Subcutaneous preadipocyte (primary cell): ENCODE measurements at places on chromosomes 16 and 17. TPM values are rescaled to one million over a fixed set of nuclear protein-coding genes. Genes with fewer than 3 reads are reported as not detected.

Gene MYH11
- total RNA-seq: not detected in 2 replicates

Gene KATNIP
- total RNA-seq: 20.3 and 20.9 TPM in 2 replicates

Gene CENPX
- total RNA-seq: 43.0 and 46.9 TPM in 2 replicates

Gene CTRB2
- total RNA-seq: not detected in 2 replicates

Gene ZNF207
- total RNA-seq: 115 and 140 TPM in 2 replicates

Gene CARHSP1
- 147 and 157 TPM in 2 replicates for total RNA-seq

Gene ZNF423
- 2.3 and 2.9 TPM in 2 replicates for total RNA-seq

Gene FBXO31
- total RNA-seq: 34.5 and 35.6 TPM in 2 replicates

Gene KIF19
- not detected in 2 replicates for total RNA-seq

Gene MSLN
- total RNA-seq: not detected in 2 replicates

Gene NLK
- 9.6 and 13.9 TPM in 2 replicates for total RNA-seq

Gene ABCC3
- total RNA-seq: 40.8 and 43.0 TPM in 2 replicates

Gene CHRNE
- total RNA-seq: 0.37 TPM in 1 of 2 replicates, not detected in the other

Gene MYH1
- total RNA-seq: not detected in 2 replicates

Gene ARHGAP44
- 2.0 and 2.9 TPM in 2 replicates for total RNA-seq

Gene SLC6A2
- total RNA-seq: not detected in 2 replicates

Gene STXBP4
- total RNA-seq: 13.5 and 16.5 TPM in 2 replicates

Gene HS3ST6
- total RNA-seq: not detected in 2 replicates

Gene KRT24
- not detected in 2 replicates for total RNA-seq

Gene TBX21
- 2.6 and 3.7 TPM in 2 replicates for total RNA-seq

Gene GAS2L2
- not detected in 2 replicates for total RNA-seq

Gene RDM1
- 0.37 TPM in 1 of 2 replicates, not detected in the other for total RNA-seq

Gene GPR142
- not detected in 2 replicates for total RNA-seq

Gene TCAP
- 0.39 TPM in 1 of 2 replicates, not detected in the other for total RNA-seq

Gene ACSM3
- total RNA-seq: 0.37 and 0.39 TPM in 2 replicates

Gene GNAO1
- under 0.01 TPM in 1 of 2 replicates, not detected in the other for total RNA-seq

Gene CA5A
- total RNA-seq: not detected in 2 replicates

Gene QRICH2
- 1.1 and 2.2 TPM in 2 replicates for total RNA-seq

Gene GAN
- total RNA-seq: 4.0 and 6.1 TPM in 2 replicates

Gene TBC1D28
- total RNA-seq: not detected in 2 replicates

Gene ITGAX
- 1.8 and 4.1 TPM in 2 replicates for total RNA-seq

Gene SLFN5
- total RNA-seq: 47.4 and 55.3 TPM in 2 replicates

Gene CEP295NL
- 2.9 and 3.7 TPM in 2 replicates for total RNA-seq
